Umbilical cord (tissue), 2 donors: ENCODE measurements at places on chromosomes 2 and 18.

DNA sequence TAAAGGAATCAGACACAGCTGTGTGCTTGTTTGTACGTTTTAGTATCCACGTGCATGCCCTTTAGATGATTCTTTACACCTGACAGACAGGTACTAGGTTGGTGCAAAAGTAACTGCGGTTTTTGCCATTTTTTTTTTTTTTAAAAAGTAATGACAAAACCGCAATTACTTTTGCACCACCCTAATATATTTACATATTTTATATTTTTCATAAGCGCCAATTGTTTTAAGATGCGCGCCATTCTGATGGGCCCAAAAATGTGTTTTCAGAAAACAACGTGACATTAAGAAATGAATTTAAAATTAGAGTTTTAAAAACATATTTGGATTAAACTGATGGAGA, 972 bp upstream of the COBLL1 start:
- no peak for DNase-seq

DNA sequence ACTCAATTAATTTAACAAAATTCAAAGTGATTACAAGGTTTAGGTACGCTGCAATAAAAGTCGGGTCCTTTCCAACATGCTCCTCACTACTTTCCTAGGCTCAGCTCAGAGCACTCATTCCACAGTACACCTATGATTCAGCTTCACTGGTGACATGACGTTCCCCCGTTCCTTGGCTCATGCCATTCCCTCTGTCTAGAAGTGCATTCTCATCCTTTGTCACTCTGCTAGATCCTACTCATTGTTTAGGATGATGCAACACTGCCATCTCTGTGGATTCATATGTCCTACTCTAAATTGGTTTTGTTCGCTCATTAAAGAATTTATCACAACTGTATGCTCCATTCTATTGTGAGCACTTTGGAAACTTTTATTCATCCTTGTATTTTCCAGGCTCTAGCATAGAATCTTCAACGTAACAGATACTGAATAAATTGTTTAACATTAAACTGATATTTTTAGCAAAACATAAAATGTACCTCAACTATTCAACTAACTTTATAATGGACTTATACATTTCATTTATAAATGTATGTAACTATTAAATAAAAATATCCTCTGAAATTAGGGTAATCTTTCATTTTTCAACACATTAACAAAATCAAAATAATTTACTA, 78.6 kb downstream of the FAM228A start:
- DNase-seq, result no peak

GRCh38 chr2:179571721-179572120, 289.7 kb downstream of the ZNF385B start:
- no peak for DNase-seq

GRCh38 chr2:64876137-64876647, 113.0 kb upstream of the SLC1A4 start:
- DNase-seq, result peak; percentile 90

DNA sequence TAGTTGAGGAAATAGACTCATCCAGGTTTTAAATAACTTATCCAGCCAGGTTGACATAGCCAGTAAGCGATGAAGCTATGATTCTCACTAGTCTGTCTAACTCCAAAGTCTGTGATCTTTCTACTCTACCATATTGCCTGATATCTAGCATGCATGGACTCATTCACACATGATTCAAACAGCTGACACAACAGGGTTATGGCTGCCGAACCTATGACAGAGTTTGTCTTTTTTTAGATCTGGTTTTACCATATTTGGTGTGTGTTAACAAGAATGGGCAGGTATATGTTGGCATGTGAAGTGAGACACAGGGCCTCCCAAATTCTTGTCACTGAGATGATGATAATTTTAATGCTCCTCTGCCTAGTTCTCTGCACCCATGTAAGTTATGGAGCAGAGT, 210.6 kb downstream of the BABAM2 start:
- DNase-seq, result no peak

GRCh38 chr2:69305712-69306392, 81.2 kb downstream of the GFPT1 start:
- peak; percentile 60 for DNase-seq

DNA sequence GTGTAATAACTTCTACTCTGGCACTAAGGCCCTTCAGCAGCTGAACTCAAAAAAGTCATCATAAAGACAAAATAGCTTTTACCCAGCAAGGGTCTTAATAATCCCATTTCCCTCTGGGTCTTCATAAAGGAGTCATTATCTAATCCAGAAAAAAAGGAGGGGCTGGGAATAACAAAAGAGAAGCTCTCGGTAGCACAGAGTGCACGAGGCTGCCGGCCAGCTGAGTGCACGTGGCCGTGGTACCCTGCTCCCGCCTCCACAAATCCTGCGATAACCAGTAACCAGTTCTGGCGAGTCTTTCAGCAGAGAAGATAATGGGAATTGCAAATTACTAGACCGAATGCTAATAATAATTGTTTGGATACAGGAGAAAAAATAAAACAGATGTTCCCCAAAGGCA, 7.5 kb downstream of the NRP2 start:
- no peak for DNase-seq

DNA sequence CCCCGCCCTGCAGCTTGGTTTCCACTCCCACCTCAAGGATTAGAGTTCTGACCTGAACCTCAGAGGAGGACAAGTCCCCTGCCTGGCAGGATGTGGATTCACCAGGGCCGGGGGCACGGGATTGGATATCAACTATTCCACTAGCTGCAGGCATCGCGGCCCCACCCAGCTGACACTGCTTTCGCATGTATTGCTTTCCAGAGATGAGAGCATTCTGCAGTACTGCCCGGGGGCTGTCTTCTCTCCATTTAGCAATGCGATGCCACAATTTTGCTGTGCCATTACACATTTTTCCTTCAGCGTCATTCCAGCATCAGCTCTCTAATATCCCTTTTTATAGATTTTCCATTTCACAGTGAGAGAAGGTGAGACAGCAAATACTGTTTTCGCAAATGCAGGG, 42.0 kb downstream of the CTIF start:
- DNase-seq, result no peak

DNA sequence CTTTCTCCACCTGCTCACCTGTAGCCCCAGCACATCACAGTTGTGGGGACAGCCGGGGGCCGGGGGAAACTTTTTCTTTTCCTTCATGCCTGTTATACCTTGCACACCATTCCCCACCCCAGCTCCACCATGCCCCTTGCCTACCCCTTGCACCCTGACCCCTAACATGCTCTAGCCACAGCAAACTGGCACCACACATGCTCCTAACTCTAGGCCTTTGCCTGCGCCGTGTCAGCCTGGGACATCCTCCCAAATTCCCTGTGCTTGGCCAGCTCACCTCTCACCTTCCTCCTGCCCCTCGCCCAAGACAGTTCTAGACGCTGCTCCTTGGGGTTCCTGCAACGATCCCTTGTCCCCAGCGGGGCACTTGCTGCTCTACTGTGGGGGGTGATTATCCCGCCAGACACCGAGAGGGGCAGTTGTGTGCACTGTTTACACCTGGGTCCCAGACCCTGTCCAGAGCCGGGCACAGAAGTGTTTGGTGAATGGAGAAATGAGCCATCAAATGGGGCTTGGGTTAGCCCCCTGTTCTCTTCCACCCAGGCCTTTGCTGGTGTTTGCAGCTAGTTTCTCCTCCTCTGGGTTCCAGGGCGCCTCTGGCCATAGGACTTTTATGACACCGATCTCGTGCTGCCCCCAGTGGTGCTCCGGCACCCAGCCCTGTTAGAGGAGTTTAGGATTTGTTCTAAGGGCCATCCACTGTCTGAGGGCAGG, 129.8 kb downstream of the CTIF start:
- DNase-seq, result no peak

DNA sequence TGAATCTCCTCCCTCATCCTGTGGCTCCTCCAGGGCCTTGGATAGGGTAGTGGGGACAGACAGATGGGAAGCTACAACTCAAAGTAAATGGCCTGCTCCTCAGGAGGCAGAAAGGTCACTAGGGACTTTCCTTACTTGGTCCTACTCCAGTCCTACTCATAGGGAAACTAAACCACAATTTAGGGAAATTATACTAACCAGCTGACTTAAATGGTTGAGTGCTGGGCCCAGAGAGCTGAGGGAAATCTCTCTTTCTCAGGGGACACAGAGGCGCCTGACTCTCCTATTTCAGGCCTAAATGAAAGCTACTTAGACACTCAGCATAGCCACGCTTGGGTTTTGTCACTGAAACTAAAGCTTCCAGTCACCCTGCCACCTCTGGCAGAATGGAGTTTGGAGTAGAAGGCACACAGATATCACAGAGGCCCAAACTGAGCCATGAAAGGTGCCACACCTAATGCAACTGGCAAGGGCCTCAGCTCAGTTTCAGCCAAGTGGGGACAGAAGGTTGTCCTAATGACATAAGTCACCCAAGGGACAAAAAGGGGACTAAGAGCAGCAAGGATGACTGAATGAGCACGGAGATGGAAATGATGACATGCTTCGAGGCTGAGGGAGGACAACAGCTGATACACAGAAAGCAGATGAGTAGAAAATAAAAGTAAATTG, 24.0 kb downstream of the CERKL start:
- DNase-seq, result no peak

- no peak for DNase-seq
Observed at GRCh38 chr2:102093662-102094061, 48.9 kb upstream of the IL1R1 start.

DNA sequence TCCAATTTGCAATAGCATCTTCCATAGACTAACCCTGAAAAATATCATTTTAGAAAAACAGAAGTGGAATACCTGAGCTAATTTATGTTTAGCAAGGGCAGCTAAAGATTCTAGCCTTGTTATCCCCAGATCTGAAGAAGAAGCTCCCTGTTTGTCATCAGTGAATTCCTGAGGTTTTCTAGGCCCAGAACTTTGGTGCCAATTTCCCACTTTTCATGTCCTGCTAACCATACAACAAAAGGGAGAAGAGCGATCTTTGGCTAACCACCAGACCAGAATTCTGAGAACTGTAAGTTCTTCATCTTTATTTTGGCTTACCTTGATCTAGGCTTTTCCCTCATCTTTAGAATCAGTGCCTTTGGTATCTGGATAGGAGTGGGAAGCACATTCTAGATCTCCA, 51.3 kb upstream of the RASGRP3 start:
- no peak for DNase-seq

- DNase-seq, result no peak
Observed at GRCh38 chr2:191678437-191679100, 633 bp downstream of the NABP1 start.

- DNase-seq, result peak; percentile 41
Observed at GRCh38 chr18:9437021-9437437, 38.3 kb upstream of the RALBP1 start.

DNA sequence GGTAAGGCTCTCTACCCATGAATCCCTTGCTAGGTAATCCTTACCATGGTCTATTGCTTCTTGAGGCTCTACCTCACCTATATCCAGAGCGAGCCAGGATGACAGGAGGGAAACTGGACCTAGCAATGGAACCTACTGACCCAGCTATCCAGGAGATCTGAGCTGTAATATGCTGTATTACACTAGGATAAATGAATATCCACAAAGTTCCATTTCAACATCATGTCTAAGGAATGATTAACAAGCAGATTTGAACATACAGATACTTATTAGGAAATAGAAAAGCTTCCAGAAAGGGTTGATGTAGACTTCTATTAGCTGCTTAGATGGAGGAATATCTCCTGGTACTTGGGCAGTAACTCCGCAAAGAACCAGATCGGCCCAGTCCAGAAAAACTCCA, 110.1 kb downstream of the BAZ2B start:
- no peak for DNase-seq

GRCh38 chr2:20052861-20053281, 1.4 kb upstream of the LAPTM4A start:
- peak; percentile 84 for DNase-seq

GRCh38 chr2:206354129-206354528, 79.7 kb downstream of the ZDBF2 start:
- DNase-seq, result no peak
